Common myeloid progenitor, CD34-positive (primary cell): ENCODE measurements at places on chromosomes 1 and 21.

DNA sequence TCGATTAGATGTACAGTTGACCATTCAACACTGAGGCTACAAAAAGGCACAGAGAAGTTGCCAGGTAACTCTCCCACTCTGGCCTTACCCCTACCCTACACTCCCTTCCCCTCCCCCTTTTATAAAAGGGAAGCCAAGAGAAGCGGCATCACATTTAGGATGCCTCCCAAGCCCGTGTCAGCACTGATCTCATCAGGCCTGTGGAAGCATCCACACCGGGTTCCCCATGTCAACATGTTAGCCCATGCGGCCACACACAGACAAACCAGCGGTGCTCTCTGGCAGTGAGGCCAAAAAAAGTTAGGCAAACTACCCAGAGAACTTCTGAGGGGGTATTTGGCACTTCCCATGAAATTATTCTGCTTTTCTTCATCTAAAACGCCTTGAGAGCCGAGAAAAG, 29.9 kb downstream of the BCAR3 start:
- no peak for DNase-seq

GRCh38 chr1:77406661-77407060, 124.8 kb downstream of the AK5 start:
- no peak for DNase-seq

DNA sequence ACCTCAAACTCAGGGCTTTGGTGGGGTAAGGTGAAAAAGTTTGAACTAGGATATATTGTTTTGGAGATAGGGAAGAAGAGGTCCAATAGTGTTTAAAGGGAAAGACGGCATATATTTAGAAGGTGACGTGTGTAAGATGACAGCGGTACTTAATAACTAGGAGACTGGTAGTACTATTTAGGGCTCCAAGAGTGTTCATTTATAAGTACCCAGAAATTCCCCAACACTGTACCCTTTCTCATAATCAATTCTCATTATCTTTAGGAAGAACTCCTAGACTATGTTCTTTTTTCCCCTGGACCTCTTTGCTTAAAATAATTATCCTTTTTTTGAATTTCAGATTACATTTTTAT, 1.5 kb downstream of the LYPLAL1 start:
- DNase-seq, result no peak

GRCh38 chr1:30881319-30882181, 27.0 kb downstream of the SDC3 start:
- DNase-seq, result peak; percentile 67

GRCh38 chr21:39696618-39697017, 48.4 kb upstream of the IGSF5 start:
- no peak for DNase-seq

DNA sequence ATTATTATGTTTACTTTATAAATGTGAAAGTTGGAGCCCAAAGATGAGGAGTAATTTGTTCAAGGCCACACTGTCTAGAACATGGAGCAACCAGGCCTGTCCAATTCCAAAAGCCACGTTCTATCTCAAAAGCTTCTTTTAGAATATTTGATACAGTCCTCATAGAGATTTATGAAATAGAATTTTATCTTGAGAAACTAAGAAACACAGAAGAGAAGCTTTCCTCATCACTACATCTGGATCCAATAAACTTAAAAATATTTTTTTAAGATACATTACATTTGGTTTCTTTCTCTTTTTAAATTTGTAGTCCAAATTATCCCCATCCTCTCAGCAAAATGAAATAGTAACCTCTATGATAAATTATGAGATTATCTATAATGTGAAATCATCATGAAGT, 58.9 kb downstream of the DDAH1 start:
- no peak for DNase-seq

GRCh38 chr1:205449254-205449749, 6.5 kb downstream of the BLACAT1 start:
- DNase-seq, result no peak

- DNase-seq, result peak; percentile 90
Observed at GRCh38 chr1:6743189-6744101, 41.8 kb upstream of the CAMTA1 start.

DNA sequence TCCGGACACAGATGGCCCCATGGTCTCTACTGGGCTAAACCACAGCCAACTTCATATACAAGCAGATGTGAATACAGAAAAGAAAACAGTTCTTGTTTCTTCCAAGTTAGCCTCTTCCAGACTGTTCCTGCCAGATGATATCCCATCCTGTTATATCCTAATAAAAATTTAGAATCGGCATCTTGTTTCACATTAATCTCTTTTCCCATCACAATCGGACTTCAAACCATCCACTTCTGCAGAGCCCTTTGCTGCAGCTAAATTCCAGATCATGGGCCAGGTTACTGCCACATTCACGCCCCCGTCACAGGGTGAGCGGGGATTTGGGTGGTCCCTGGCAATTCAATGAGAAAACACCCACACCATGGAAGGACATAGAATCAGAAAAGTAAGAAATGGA, 57.2 kb downstream of the NPHP4 start:
- DNase-seq, result no peak

GRCh38 chr1:203326830-203327683, 21.7 kb downstream of the BTG2 start:
- peak; percentile 98 for DNase-seq

- DNase-seq, result no peak
Observed at GRCh38 chr1:179126338-179127060, 44.6 kb downstream of the TOR3A start.

- DNase-seq, result no peak
Observed at GRCh38 chr1:245776694-245777332, 622.0 kb downstream of the KIF26B start.

GRCh38 chr21:33858667-33859372, 56.8 kb downstream of the ATP5PO start:
- DNase-seq, result no peak

DNA sequence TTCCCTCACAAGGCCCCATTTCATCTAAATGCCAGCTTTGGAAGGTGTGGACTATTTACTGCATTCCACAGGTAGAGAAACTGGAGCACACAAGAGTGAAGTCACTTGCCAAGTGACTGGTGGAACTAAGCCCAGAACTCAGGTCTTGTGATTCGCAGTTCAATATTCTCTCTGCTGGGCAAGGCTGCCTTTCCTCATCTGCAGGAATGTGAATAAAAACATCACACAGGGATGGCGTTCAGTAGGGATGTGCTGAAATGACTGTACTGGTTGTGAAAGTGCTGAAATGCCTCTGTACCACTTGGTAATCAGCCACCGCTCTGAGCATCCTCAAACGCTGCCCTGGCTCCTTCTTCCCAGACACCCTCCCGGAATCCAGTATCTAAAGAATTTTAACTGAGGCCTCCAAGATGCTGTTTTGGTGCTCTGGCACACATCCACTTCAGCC, 145.6 kb downstream of the HIVEP3 start:
- no peak for DNase-seq

- no peak for DNase-seq
Observed at GRCh38 chr1:75612976-75613375, 2.1 kb upstream of the SLC44A5 start.

- no peak for DNase-seq
Observed at GRCh38 chr1:37865348-37866120, 6.1 kb upstream of the MTF1 start.

DNA sequence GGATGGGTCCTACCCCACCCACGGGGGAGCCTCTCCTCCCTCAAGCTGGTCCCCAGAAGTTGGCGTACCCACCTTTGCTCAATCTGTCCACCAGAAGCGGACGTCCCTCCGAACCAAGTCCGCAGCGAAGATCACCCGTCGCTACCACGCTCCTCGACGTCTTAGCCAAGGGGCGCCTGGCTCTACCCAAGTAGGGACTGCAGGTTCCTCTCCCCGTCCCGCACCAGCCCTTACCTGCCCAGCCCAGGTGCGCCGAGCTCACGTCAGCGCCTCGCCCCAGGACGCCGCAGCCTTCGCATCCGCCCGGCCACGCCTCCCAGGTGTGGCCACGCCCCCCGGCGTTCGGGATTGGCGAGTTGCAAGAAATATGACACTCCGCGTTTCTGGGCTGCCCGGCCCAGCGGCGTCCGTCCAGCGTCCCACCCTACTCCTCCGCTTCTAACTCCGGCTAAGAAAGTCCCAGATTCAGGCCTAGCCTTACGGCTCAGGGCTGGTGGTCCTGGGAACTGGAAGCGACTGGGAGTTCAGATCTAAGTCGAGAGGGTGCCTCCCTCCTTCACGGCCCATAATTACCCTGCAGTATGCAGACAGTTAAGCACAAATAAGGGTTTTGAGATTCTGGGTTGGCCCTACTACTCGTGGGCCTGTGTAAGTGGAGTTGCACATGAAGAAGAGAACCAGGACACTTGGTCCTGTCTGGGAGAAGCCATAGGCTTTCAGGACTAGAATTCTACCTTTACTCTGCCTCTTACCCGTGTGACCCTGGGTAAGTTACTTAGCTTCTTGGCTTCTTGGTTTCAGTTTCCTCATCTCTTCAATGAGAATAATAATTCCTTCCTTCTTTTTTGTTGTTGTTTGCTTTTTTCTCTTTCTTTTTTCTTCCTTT, at the start of gene IRF6:
Gene IRF6 (minus strand): TSS at position 268 of the 886 bp plus-strand sequence. CDS start 4,729 bp downstream, outside the sequence.
- DNase-seq, result peak; percentile 65

GRCh38 chr1:67552336-67552759, 122.1 kb upstream of the SERBP1 start:
- DNase-seq, result no peak

DNA sequence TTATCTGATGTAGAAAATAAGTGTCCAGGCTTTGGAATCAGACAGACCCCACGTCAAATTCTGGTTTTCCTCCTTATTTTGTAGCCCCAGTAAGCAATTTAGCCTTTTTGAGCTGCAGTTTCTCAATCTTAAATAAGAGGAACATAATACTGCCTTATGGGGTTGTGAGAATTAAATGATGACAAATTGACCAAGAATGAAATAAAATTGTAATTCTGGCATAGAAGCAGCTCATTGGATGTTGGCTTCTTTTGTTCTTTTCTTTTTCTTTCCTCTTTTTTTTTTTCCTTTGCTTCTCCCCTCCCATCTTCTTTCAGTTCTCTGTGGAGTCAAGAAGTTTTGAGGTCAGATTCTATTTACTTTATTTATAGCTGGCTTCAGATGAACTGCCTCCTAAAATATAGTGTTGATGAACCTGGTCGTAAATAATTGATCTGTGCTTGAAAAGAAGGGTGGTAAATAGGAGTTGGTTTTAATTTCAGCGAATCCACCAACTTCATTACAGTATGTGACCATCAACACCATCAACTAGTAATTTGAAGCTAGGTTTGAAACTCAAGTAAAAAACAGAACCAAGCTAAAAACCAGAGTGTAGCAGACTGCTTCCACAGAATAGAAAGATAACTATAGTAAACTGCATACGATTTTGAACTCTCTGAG, 81.1 kb downstream of the CACHD1 start:
- no peak for DNase-seq

GRCh38 chr21:40143822-40144525, 276.7 kb downstream of the PCP4 start:
- DNase-seq, result peak; percentile 51

DNA sequence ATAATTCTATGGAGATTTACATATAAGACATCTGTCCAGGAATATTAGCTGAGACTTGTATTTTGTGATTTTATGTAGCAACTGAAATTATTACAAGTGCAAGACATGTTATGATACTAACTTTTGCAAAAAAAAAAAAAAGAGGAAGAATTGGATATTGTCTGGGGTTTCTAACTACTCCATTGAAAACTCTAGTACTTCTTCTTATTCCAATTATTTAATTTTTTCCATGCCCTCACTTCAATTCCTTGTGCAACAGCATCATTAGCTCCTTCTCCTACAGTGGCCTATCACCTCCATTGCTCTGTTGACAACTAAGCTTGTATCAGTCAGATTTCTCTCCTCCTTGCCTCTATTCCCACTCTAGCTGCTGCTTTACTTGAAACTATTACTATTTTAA, 126.6 kb downstream of the PTPRC start:
- no peak for DNase-seq
